Mucosa of descending colon (tissue), 3 donors: ENCODE measurements at places on chromosomes 11 and 22. TPM values are rescaled to one million over a fixed set of nuclear protein-coding genes. Genes with fewer than 3 reads are reported as not detected.
A peak's percentile ranks its signal among the peaks of the same experiment; 100 is the strongest.

DNA sequence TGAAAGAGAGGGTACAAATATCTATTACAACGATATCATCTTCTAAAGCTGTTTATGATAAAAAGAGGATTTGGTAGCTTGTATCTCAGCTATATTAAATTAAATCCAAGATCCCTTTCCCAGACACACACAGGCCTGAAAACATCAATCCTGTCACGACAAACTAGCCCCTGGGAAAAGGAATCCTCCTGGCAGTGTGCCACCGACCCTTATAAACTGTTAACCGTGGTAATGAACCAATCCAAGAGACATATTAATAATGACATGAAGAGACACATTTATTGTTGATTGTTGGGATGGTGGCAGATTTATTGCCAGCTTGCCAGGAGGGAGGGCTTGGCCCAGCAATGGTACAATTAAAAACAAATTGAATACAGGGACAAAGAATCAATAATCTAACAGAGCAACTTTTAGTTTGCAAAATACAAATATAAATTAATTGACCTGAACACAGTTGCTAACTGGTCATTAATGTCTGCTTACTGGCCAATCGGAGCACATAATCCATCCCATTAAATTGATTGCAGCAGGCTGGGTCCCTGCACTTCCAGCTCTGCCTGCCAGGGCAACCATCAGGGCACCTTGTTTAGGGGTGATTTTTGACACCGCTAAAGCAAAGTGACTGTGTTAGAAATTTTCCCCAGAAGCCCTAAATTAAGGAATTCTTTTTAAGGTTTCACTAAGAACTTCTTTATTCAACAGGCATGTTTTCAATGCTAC, 887.6 kb downstream of the OPCML start:
- no peak for DNase-seq

DNA sequence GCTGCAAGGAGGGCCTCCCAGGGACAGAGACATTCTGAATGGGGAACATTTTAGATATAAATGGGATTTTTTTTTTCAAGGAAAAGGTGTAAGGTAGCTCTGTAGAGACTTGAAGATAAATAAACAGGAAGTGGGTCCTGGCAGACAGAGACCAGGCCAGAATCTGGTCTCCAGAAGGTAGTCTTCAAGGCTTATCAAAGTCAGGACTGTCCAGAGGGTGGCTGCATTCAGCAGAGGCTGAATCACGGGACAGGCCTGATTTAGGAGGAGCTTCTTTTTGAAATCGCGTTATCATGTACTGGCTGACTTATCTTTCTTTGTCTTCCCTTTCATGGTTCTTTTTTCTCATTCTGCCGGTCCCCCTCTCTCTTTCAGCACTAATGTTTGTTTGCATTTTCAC, 542.9 kb downstream of the NTM start:
- DNase-seq: no peak

DNA sequence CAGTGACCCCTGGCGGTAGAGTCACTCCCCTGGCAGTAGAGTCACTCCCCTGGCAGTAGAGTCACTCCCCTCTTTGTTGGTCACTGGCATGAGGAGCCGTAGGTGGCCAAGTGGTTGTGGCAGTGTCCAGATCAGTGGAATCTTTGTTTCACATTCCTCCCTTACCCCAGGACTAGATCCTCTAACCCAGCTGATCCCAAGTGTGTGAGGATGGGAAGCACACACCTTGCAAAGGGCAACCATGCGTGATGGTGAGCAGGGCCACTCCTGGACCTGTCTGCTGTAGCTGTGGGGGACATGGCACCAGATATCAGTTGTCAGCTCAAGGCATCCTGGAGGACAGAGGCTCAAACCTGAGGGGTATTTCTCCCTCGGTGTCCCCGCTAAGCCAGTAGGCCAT, 37.8 kb downstream of the OSBP2 start:
- DNase-seq: no peak

DNA sequence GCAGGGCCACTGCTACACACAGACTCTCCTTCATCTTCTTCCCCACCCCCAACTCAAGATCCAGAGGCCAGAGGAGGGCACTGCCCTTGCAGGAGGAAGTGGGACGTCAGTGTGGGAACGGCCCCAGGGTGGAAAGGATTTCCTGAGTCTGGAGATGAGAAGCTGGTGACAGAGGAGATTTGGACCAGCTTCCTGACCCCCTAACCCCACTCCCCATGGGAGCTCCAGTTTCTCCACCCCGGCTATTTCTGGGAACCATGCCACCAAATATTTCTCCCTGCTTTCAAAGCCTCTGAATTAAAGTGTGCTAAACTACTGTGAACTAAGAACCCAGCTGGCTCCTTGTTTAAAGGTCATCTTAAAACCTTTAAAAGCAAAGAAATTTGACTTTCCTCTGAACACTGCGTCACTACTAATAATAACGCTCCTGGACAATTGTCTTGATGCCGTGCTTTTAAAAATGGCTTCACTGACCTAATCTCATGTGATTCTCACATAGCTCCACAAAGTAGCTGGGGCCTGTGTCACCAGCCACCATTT, 46.6 kb downstream of the CWC15 start:
- DNase-seq: peak; percentile 55

DNA sequence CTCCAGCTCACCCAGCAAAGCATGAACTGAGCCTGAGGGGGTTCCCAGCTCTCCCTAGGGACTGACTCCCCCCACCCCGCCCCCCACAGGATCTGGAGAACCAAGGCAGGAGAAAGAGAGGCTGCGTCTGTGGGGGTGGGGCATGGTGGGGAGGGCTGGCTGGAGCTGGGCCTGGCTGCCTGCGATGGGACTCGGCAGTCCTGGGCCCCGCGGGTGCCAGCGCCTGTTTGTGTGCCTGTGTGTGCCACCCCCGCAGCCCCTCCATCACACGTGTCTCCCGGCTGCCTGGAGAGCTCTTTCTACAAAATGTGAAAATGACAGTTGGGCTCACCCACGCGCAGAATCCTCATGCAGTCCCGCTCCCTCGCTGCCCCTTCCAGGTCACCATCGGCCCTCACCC, 46.8 kb downstream of the CACNA1I start:
- no peak for DNase-seq

DNA sequence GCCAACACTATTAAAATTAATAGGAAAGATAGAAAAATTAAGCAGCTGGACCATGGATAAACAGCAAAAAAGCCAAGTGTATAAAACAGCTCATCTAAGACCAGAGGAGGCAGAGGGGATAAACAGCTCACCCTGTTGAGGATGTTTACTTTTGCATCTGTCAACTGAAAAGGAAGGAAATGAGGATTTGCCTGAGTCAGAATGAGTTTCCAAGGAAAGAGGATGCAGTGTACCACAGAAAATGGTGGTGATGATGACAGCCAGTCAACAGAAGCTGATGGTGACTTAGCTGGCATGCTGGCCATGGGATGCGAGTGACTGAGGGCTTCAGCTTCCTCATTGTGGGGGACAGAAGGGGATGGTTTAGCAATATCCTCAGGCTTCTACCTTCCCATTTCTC, 183.5 kb downstream of the KIRREL3 start:
- DNase-seq: no peak

GRCh38 chr11:20881328-20882079, 212.1 kb downstream of the NELL1 start:
- DNase-seq: no peak

The NCF4 gene
- 15.2 TPM for total RNA-seq

The MRGPRX4 gene
- not detected for total RNA-seq

The MUC6 gene
- total RNA-seq: not detected

The SCN3B gene
- total RNA-seq: 2.0 TPM
